CD4-positive, alpha-beta T cell treated with Interleukin-10 for 1 hour (primary cell): ENCODE measurements at places on chromosomes 4 and X.

DNA sequence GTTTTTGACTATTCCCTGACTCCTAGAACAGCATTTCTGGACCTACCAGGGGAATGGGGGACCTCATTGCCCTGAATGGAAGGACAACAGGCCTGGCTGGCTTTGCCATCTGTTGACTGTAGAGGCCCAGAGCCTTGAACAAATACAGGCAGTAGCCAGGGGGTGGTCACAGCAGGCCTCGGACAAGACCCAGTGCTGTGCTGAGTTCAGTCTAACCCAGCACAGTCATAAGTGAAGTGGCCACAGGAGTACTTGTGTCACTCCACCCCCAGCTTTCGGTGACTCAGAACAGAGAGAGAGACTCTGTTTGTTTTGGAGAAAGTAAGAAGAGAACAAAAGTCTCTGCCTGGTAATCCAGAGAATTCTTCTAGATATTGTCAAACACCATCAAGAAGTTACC lies 310.0 kb downstream of the PRR32 start:
- no peak for DNase-seq

GRCh38 chr4:170581969-170582368 lies 492.2 kb upstream of the AADAT start:
- no peak for DNase-seq

DNA sequence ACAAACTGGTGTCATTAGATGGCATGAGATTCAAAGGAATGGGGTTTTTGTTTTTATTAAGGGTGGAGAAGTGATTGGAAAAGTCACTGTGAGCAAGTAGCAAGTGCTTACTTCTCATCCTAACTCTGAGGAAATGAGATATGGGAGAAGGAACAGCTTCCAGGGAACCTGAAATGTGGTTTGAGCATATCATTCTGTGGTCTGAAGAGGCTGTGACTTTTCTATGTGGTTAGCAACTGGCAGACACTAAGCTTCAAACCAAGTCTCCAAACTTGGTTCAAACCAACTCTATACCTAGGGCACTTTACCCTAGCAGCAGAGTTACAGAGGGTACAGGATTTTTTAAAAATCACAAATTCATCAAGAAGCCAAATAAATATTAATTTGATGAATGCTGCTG lies 58.2 kb downstream of the DCLK2 start:
- DNase-seq: no peak

DNA sequence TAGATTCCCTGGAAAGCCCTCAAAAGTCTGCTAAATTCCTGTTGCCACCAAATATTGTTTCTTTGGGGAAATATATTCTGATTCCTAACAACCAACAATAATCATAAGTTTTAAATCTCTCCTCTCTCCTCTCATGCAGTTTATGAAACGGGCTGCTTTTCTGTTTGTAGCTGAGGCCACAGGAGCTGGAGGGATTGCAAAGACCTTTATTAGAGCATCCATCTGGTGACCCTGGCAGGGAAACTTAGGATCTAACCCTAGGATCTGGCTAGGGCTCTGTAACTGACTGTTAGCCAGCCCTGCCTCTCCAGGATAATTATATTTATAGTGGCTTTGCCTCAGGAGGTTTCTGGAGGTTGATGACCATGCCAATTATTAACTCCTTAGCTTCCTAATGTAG lies 56.9 kb downstream of the SMAD1 start:
- DNase-seq: no peak

DNA sequence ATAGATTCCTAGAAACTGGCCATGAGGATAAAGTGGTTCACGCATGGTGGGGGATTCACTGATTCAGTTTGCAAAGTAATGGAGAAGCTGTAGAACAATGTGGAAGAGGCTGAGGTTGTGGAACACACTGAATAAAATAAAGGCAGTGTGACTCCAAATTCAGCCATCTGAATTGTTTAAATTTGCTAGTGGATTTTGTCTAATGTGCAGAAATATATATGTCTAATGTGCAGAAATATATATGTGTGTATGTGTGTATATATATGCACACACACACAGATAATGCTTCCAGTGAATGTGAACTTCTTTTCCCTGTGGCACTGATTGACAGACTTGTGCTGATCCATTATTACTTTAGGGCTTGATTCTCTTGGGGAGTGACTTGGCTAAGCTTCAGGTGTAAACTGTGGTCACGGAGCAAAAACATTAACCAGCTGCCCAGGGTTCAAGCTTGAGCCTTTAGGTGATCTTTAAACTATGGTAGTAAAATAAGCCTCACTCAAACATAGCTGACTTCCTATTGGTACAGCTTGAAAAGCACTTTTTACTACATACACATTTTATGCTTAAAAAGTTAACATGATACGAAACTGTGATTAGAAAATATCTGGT lies 3.5 kb downstream of the STBD1 start:
- no peak for DNase-seq

DNA sequence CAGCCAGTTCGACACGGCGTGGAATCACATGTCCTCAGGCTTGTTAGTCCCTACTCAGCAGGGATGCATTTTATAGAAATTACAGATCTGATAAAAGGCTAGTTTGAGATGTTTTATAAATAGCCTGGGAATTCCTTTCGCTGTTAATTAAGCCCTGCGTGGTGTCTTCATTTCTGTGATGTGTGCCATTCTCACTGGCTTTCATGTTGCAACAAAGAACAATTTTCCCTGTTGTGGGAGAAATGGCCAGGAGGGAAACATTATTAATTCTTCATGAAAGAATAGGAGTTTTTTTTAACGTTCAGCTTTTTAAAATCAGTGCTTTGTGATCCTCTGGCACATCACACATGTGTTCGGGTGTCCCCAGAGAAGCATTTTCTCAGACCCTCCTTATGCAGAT lies 427.3 kb upstream of the FRG1 start:
- no peak for DNase-seq

DNA sequence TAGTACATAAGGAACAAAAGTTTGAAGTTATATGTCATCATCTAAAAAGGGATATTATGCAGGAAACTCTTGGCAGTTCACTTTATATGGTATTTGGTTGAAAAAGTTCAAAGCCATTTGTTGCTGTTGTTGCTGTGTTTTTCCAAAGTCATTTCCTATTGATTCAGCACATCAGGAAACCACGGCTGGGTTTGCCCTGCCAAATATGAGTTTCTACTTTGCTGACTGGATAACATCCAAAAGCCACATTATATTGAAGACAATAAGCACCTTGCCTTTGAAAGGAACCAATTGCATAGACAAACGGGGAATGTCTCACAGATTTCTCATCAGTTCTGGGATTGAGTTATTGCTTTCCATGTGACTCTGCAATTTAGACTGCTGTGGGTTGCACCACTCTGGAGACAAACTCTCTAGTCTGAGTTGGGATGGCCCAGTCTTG lies 206.1 kb downstream of the SLC39A8 start:
- DNase-seq: no peak
